CD4-positive, alpha-beta T cell (primary cell): ENCODE measurements at places on chromosomes 3 and 15.

DNA sequence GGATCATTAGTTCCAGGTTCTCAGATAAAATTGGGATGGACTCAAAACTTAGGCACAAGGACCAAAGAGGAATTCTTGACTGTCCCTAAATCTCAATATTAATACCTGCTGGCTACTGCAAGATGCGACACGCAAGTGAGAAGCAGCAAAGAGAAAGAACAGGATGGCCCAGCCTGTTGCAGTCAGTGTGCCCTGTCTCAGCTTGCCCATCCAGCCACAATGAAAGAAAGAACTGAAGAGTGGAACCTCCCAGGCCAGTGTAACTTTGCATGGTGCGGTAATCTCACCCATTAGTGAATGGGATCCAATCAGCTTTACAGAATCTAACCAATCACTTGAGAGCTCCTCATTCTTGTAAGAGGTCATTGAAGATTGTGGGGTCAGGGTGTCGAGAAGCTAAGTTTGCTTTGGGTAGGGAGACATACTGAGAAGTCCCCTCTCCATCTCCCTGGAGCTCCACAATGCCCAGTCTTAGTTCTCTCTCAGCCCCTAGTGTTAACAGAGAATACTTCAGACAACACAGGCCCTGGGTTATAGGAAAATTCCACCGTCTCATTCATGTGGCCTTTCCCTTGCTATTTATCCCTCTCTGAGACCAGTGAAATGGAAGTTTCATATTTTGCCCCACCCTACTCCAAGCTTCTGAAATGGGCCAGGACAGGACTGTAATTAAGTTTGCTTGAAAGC, 3.2 kb upstream of the SLC9A9 start:
- H3K27me3 ChIP-seq: no peaks in the 10 kb centered on the region
- peaks cover 15% of the 10 kb centered on the region for H3K4me1 ChIP-seq
- no peaks in the 10 kb centered on the region for H3K36me3 ChIP-seq
- no peak overlapping the region for H3K4me3 ChIP-seq
- DNase-seq: no peak

DNA sequence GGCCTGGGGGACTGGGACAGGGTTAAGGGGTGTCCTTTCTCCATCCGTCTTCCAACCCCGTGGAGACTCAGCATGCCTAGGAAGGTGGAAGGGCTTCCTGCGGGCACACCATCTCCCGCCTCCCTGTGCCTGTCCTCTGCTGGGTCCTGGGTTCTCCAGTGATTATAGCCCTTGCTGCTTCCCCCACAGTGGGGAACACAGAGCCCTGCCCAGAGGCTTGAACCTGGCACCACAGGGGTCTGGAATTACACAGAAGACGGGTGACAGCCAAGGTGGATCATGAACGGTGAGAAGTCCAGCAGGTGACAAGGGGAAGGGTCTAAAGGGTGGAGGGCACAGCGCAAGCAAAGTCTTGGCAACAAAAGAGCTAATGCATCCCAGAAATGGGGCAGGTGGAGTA, 6.2 kb upstream of the SEMA3B start:
- H3K27me3 ChIP-seq: no peaks in the 10 kb centered on the region
- no peak overlapping the region for H3K4me3 ChIP-seq
- H3K36me3 ChIP-seq: peaks cover 15% of the 10 kb centered on the region
- H3K4me1 ChIP-seq: peaks cover 15% of the 10 kb centered on the region
- no peak for DNase-seq
- no peak overlapping the region for H3K27ac ChIP-seq

DNA sequence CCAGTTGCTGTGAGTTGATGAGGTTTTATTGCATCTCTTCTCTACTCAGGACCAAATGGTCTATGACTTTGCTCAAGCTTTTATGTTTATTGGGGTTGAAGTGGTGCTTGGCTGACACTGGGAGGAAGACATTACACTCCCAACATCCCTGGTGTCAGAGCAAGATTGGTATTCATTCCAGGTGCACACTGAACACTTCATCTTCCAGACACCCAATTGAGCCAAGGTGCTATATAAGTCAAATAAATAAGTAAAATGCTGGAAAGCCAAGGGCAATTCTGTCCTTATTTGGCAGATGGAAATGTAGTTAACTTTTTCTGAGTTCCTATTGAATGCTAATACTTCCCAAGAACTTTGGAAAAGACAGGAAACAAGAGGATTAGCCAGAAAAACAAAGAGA, 53.2 kb upstream of the CDV3 start:
- DNase-seq: no peak
- H3K27ac ChIP-seq: no peak overlapping the region
- no peaks in the 10 kb centered on the region for H3K4me1 ChIP-seq
- no peak overlapping the region for H3K4me3 ChIP-seq

GRCh38 chr3:121969631-121970030, 52.4 kb downstream of the ILDR1 start:
- H3K4me1 ChIP-seq: no peaks in the 10 kb centered on the region
- H3K4me3 ChIP-seq: no peak overlapping the region
- no peak overlapping the region for H3K27ac ChIP-seq
- H3K36me3 ChIP-seq: no peaks in the 10 kb centered on the region
- no peaks in the 10 kb centered on the region for H3K27me3 ChIP-seq

- peak; percentile 12 for DNase-seq
- peaks cover 58% of the 10 kb centered on the region for H3K36me3 ChIP-seq
- H3K4me1 ChIP-seq: peaks cover 53% of the 10 kb centered on the region
- peak overlapping the region; percentile 61 for H3K4me3 ChIP-seq
- H3K27ac ChIP-seq: peak overlapping the region; percentile 83
- no peaks in the 10 kb centered on the region for H3K27me3 ChIP-seq
Observed at GRCh38 chr3:121659586-121659985, 1.1 kb downstream of the HCLS1 start.

DNA sequence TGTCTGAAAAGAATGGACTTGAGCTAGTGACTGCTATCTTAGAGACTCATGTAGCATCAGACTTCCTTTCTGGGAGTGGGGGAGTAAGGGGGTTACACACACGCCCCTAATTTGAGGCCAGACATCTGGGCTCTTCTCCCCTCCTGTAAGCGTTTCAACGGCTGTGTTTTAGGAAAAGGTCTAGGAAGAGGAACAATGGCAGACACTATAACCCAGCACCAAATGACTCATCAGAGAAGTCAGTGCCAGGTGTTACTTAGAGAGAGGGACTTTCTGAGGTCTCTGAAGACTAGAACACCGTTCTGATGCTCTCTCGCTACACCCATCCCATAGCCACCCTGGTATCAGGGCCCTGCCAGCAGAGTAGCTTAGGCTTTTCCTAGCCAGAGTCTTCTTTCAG, 65.5 kb downstream of the SSUH2 start:
- H3K4me3 ChIP-seq: no peak overlapping the region
- no peaks in the 10 kb centered on the region for H3K36me3 ChIP-seq
- H3K27me3 ChIP-seq: no peaks in the 10 kb centered on the region
- H3K4me1 ChIP-seq: no peaks in the 10 kb centered on the region
- DNase-seq: no peak

DNA sequence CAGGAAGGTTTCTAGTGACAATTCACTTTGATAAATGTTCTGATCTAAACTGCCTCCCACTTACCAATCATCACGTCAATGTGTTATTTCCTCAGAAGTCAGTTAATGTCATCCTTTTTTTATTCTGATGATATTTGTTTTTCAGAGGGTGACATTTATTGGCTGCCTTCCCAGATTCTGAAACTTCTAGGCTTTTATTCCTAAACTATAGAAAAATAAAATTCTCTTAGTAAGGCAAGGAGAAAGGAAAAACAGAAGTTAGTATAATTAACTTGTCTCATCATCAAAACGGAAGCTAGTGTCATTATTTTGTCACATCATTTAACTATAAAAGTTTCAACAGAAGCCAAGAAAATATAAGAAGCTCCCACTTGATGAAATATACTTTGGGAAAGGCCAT, 100.0 kb upstream of the C3orf80 start:
- no peak for DNase-seq
- H3K27ac ChIP-seq: no peak overlapping the region

GRCh38 chr3:54761637-54762036, 166.2 kb downstream of the LRTM1 start:
- no peaks in the 10 kb centered on the region for H3K4me1 ChIP-seq
- H3K27ac ChIP-seq: no peak overlapping the region
- H3K36me3 ChIP-seq: no peaks in the 10 kb centered on the region
- no peak overlapping the region for H3K4me3 ChIP-seq
- no peak for DNase-seq
- no peaks in the 10 kb centered on the region for H3K27me3 ChIP-seq

- no peak overlapping the region for H3K27ac ChIP-seq
- H3K36me3 ChIP-seq: no peaks in the 10 kb centered on the region
- DNase-seq: no peak
- H3K27me3 ChIP-seq: no peaks in the 10 kb centered on the region
- H3K4me1 ChIP-seq: no peaks in the 10 kb centered on the region
- no peak overlapping the region for H3K4me3 ChIP-seq
Observed at GRCh38 chr3:120854908-120855526, 53.0 kb upstream of the STXBP5L start.

GRCh38 chr15:36502509-36502908, 76.9 kb upstream of the CDIN1 start:
- H3K4me1 ChIP-seq: no peaks in the 10 kb centered on the region
- H3K27ac ChIP-seq: no peak overlapping the region
- no peak overlapping the region for H3K4me3 ChIP-seq
- DNase-seq: no peak

DNA sequence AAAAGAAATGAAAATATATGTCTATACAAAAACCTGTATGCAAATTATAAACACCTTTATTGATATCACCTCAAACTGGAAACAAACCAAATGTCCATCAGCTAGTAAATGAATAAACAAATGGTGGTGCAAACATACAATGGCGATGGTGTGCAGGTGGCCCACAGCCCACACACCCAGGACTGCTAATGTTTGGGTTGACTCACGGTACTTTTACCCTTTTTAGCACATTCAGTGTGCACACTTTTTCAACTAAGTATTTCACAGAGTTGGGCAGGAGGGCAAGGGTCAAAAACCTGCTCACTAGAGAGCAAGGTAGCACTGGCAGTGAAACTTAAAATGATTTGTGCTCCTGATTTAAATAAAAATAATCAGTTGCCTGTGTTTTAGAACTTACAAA, 123.1 kb upstream of the BHLHE40 start:
- no peaks in the 10 kb centered on the region for H3K27me3 ChIP-seq
- no peaks in the 10 kb centered on the region for H3K36me3 ChIP-seq
- peaks cover 24% of the 10 kb centered on the region for H3K4me1 ChIP-seq
- H3K27ac ChIP-seq: no peak overlapping the region

DNA sequence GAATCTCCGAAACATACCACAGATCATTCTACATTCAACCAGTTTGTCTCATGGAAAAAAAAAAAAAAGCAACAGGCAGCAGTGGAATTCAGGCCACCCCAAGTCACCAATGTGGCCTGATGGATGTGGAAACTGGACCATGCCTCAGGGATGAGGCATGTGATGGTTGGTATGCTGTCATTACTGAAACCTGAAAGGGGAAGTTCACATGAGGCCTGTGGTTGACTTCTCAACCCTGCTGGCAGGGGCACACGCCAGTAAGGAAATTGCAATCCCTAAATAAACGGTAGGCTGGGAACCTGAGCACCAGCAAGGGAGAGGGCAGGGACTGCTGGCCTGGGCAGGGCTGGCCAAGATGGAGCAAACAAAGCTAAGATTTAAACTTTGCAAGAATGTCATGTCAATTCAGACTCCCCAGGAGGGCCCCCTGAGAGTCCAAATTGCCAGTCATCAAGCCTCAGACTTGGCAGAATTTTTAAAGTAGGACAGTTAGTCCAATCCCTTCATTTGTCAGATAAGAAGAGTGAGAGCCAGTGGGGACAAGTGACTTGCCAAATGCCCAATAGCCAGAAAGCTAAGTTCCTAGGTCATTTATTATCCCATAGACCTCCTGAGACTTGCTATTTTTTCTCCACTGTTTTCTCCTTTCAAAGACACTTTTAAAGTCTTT, 310.4 kb downstream of the ERC2 start:
- no peaks in the 10 kb centered on the region for H3K27me3 ChIP-seq
- peak; percentile 4 for DNase-seq
- H3K27ac ChIP-seq: no peak overlapping the region
- no peaks in the 10 kb centered on the region for H3K4me1 ChIP-seq

- H3K27me3 ChIP-seq: peaks cover 4% of the 10 kb centered on the region
- DNase-seq: no peak
- no peak overlapping the region for H3K27ac ChIP-seq
- H3K36me3 ChIP-seq: no peaks in the 10 kb centered on the region
- no peak overlapping the region for H3K4me3 ChIP-seq
- no peaks in the 10 kb centered on the region for H3K4me1 ChIP-seq
Observed at GRCh38 chr3:149667576-149667975, 9.8 kb upstream of the WWTR1 start.

DNA sequence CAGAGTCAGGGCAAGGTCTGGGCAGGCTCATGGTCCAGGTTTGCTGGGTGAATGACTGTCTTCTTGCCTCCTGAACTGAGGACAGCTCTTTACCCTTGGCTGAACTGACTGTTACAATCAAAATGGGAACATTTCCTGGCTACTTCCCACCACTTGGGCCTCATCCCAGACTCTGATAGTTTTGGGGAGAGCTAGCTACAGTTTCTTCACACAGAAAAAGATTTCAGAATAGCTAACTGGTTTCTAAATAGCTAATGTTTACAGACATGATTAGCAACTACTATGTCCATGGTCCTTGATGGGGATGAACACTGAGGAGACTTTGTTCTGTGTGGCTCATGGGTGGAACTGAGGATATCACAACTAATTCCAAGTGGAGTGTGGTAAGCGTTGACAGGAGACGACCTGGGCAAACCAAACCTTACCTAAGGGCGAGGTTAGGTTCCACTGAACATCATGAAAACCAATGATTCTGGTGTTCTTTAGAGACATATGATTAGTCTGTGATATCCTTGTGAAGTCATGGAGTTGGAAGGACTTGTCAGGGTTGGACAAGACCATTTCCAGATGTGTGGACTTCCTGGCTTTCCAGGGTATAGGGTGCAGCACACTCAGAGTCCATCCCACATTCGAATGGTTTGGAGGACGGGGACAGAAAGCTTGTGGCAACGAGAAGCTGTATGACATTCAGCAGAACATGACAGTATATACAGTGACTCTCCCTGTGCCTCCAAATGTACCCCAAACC, 7.3 kb downstream of the ALPK3 start:
- H3K27me3 ChIP-seq: no peaks in the 10 kb centered on the region
- H3K4me3 ChIP-seq: no peak overlapping the region
- H3K4me1 ChIP-seq: no peaks in the 10 kb centered on the region
- H3K36me3 ChIP-seq: no peaks in the 10 kb centered on the region
- H3K27ac ChIP-seq: no peak overlapping the region

- H3K27me3 ChIP-seq: peaks cover 3% of the 10 kb centered on the region
- no peaks in the 10 kb centered on the region for H3K4me1 ChIP-seq
- no peak for DNase-seq
- no peak overlapping the region for H3K4me3 ChIP-seq
Observed at GRCh38 chr3:107818025-107818424, 272.8 kb downstream of the CD47 start.

- H3K4me1 ChIP-seq: peaks cover 5% of the 10 kb centered on the region
- H3K36me3 ChIP-seq: no peaks in the 10 kb centered on the region
- H3K27ac ChIP-seq: no peak overlapping the region
- no peak for DNase-seq
- H3K4me3 ChIP-seq: no peak overlapping the region
Observed at GRCh38 chr15:32659340-32660155, 18.0 kb downstream of the SCG5 start.

- H3K4me3 ChIP-seq: peak overlapping the region; percentile 69
- no peaks in the 10 kb centered on the region for H3K36me3 ChIP-seq
- peak; percentile 17 for DNase-seq
- H3K4me1 ChIP-seq: peaks cover 21% of the 10 kb centered on the region
- peaks cover 25% of the 10 kb centered on the region for H3K27me3 ChIP-seq
- H3K27ac ChIP-seq: no peak overlapping the region
Observed at GRCh38 chr3:149657321-149657925, 402 bp downstream of the WWTR1 start.
